Transverse colon (tissue), 4 donors: ENCODE measurements at places on chromosomes 16 and 17. TPM values are rescaled to one million over a fixed set of nuclear protein-coding genes. Genes with fewer than 3 reads are reported as not detected.

GRCh38 chr16:14182999-14183398, 111.9 kb downstream of the MRTFB start:
- no peak overlapping the region for H3K27ac ChIP-seq
- DNase-seq = no peak
- no peak overlapping the region for H3K4me3 ChIP-seq
- no peaks in the 10 kb centered on the region for H3K27me3 ChIP-seq
- peaks cover 4% of the 10 kb centered on the region for H3K4me1 ChIP-seq

GRCh38 chr16:4323845-4324488, 8.1 kb downstream of the GLIS2 start:
- no peak overlapping the region for H3K4me3 ChIP-seq
- peak; percentile 40 for DNase-seq
- H3K4me1 ChIP-seq = peaks cover 30% of the 10 kb centered on the region
- no peaks in the 10 kb centered on the region for H3K36me3 ChIP-seq
- H3K27ac ChIP-seq = peak overlapping the region; percentile 78
- H3K27me3 ChIP-seq = peaks cover 17% of the 10 kb centered on the region

DNA sequence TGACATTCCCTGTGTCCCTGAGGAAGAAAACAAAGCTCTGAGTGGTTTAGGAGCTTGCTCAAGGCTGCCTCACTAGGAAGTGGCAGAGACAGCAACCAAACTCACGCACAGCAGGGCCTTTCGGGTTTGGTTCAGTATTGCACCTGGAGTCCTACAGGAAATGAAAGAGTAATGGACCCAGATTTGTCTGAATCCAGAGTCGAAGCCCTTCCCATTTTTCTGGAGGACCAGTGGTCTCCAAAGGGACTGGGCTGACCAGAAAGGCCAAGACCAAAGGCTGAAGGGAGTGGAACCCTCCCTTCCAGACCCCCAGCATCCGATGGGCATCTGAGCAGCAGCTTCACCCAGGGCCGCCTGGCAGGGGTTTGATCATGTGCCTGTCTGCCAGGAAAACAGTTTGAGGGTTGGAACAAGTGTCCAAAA, 85.5 kb upstream of the RPL38 start:
- peaks cover 15% of the 10 kb centered on the region for H3K27me3 ChIP-seq
- no peaks in the 10 kb centered on the region for H3K36me3 ChIP-seq
- no peak overlapping the region for H3K4me3 ChIP-seq

- no peak for DNase-seq
- H3K27ac ChIP-seq = no peak overlapping the region
- no peaks in the 10 kb centered on the region for H3K4me1 ChIP-seq
- H3K36me3 ChIP-seq = no peaks in the 10 kb centered on the region
Observed at GRCh38 chr16:65002265-65002664, 119.6 kb downstream of the CDH11 start.

DNA sequence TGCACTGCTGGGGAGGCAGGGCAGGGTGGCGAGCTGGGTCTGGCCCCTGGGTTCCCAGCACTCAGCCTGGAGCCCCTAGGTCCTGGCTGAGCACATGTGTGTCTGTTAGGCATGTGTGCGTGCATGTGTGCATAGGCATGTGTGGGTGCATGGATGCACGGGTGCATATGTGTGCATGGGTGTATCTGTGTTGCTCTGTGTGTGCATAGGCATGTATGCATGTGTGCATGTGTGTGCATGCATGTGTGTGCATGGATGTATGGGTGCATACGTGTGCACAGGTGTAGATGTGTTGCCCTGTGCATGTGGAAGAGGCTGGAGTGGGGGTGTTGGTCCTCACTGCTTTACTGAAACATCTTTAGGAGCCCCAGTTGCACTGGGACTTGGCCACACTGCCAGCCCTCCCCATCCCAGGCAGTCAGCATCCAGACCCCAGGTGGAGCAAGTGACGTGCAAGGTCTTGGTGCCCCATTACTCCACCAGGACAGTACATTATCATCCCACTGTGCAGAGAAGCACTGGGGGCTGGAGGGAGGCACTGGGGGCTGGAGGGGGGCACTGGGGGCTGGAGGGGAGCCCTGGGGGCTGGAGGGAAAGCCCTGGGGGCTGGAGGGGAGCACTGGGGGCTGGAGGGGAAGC, 10.4 kb upstream of the DPEP1 start:
- H3K27me3 ChIP-seq = peaks cover 52% of the 10 kb centered on the region
- H3K27ac ChIP-seq = no peak overlapping the region
- H3K4me3 ChIP-seq = no peak overlapping the region

DNA sequence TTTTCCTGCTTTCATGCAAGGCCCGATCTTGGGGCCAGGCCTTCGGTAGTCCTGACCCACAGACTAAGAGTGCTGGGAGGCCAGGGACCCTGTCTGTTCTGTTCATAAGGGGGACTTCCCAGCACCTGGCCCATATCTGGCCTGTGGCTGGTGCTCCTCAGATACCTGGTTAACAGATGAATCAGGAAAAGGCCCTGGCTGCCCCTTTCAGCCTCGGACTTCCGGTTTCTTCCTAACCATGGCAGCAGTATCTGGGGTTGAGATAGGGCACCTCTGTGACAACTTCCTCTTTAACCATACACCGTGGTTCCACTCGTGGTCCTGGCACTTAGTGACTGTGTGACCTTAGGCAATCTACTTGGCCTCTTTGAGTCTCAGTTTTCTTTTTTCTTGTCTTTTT, 18.4 kb downstream of the PLCG2 start:
- no peak overlapping the region for H3K4me3 ChIP-seq
- H3K27ac ChIP-seq = peak overlapping the region; percentile 67
- no peaks in the 10 kb centered on the region for H3K27me3 ChIP-seq

GRCh38 chr17:57732062-57732461, 13.0 kb downstream of the CCDC182 start:
- H3K36me3 ChIP-seq = no peaks in the 10 kb centered on the region
- no peak overlapping the region for H3K4me3 ChIP-seq
- no peaks in the 10 kb centered on the region for H3K4me1 ChIP-seq
- H3K27me3 ChIP-seq = no peaks in the 10 kb centered on the region
- no peak for DNase-seq
- no peak overlapping the region for H3K27ac ChIP-seq

Gene TMEM114
- not detected for total RNA-seq
